ENCODE measurements at places on chromosomes 4 and X.

GRCh38 chr4:25800245-25800644 lies 62.5 kb downstream of the SEL1L3 start:
- no peak for DNase-seq

- DNase-seq: no peak
Measured at GRCh38 chr4:2689114-2689513, 67.0 kb downstream of the TNIP2 start.

DNA sequence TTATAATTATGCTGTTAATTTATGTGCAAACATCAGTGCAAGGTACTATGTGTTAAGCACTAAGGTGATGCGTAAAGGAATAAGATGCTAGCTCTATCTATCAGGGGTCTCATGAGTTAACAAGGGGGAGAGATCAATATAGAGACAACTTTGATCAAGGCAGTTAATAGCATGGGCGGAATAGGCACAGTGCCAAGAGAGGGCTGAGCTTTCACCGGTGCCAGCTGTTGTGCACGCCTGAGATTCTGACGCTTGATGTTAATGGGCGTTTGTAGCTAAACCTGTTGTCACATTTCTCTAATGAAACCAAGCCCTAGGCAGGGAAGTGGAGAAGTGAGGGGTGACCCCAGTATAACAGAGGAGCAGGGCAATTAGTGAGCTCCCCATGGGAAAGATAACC lies 86.0 kb upstream of the NMU start:
- DNase-seq: no peak

DNA sequence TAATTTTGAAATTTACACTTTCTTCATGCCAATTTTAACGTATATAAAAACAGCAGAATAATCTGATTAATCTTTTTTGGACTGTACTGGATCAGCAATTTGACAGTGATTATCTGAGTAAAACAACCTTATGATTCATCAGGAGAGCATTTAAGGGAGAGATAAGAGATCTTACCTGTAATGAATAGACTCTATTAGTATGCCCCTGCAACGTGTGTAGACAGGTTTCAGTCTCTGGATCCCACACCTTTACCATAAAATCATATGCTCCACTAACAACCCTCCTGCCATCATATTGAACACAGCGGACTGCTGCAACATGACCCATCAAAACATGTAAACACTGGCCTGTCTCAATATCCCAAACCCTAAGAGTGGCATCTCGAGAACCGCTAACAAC lies 210.1 kb downstream of the FBXW7 start:
- no peak for DNase-seq

- DNase-seq: no peak
Measured at GRCh38 chrX:13043138-13043537, 1.3 kb downstream of the FAM9C start.

- DNase-seq: no peak
Measured at GRCh38 chrX:94961730-94962129, 1287.7 kb downstream of the FAM133A start.

DNA sequence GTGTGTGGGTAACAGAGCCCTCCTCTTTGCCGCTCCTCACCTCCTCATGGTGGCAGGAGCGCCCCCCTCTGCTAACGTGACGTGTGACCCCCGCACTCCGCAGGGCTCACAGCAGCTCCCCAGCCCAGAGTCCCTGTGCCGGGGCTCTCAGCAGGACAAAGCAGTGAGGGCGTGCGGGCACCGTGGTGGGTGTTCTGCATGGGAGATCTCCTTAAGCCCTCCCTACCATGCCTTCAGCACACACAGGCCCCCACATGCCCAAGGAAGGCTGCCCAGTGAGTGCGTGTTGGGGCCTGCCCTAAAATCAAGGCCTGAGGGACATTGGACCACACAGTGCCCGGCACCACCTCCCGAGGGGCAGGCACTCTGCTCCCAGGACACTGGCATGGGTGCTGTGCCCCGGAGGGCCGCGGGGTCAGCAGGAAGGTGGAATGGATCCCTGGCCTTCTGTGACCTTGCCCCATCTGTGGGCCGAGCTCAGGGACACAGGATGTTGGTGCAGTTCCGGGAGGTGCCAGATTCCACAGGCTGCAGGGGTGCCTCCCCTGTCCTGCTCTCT lies 10.1 kb downstream of the PSAPL1 start:
- no peak for DNase-seq

DNA sequence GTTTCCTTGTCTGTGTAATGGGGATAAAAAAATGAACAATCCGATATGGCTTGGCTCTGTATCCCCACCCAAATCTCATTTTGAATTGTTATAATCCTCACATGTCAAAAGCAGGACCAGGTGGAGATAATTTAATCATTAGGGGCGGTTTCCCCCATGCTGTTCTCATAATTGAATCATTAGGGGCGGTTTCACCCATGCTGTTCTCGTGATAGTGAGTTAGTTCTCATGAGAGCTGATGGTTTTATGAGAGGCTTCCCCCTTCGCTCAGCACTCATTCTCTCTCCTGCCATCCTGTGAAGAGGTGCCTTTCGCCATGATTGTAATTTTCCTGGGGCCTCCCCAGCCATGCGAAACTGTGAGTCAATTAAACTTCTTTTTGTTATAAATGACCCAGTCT lies 633.5 kb downstream of the RAPGEF2 start:
- DNase-seq: no peak

DNA sequence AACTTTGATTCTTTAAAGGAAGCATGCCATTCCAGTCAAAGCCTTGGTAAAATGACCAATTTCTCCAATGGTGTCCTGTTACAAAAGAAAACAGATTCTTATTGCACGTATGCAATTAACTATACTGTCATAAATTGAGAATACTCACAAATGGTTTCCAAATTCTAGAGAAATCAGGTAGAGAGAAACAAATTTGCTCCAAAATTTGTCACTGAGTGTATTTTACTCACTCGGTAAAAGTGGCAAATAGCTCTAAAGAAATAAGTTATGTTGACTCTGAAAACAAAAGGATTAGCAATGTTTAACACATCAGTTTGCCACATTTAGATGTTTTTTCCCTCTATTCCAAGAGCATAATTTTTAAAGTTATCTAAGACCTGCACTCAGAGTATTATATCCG lies 133.1 kb downstream of the DMD start:
- DNase-seq: no peak

DNA sequence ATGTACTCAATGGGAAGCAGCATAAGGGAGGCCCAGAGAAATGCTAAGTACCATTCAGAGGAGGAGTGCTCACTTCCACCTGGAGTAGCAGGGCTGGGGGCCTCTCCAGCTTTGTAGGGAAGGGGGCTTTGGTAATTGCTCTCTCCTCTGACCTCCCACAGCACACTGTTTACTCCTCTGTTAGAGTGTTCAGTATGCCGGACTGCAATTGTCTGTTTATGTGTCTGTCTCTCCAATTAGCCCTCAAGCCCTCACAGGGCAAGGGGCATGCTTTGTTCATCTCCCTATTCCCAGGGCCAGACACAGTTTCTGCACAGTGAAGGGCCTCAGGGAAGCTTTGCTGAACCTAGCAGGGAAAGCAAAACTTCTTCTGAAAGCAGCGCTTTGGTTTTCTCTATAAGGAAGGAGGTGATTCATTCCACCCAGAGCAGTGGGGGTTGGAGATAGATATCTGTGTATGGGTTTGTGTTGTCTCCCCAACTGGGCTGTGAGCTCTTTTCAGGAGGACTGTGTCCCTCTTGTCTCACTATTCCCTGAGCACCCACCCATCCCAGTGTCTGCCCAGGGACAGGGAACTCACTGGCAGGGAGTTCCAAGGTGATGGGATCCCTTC lies 50.0 kb upstream of the VMA21 start:
- DNase-seq: no peak

GRCh38 chr4:86611757-86612156 lies 17.6 kb downstream of the PTPN13 start:
- no peak for DNase-seq

DNA sequence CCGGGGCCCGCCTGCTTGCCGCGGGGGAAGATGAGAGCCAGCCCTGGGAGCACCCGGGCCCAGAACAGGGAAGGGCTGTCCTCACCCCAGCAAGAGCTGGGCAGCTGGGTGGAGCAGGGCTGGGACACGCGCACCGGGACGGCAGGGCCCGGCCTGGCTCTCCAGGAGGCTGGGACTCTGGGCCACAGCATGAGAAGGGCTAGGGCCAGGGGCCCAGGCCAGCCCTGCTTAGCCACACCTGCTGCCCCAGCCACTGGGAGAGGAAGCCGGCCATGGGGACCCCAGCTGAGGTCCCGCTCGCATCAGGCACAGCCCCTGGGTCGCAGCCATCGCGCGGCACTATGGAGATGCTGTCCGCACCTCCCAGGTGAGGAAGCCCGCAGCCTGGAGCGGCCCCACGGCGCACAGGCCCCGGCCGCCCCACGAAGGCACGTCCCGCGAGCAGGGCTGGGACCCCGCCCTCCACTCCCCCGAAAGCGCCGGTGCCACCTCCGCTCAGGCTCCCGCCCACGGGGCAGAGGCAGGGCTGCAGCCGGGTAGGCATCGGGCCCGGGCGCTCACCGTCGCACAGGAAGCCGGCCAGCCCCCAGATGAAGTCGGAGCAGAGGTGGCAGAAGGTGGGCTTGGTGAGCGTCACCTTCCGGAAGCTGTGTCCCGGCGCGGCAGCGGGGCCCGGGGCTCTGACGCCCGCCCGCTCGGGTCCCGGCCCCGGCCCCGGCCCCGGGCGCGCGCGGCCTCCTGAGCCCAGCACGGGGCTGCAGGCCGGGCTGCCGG lies 531 bp downstream of the DGKQ start:
- peak; percentile 63 for DNase-seq

GRCh38 chr4:58048491-58048890 lies 938.3 kb upstream of the IGFBP7 start:
- DNase-seq: no peak

GRCh38 chr4:39390603-39391002 lies 16.1 kb upstream of the KLB start:
- DNase-seq: no peak

DNA sequence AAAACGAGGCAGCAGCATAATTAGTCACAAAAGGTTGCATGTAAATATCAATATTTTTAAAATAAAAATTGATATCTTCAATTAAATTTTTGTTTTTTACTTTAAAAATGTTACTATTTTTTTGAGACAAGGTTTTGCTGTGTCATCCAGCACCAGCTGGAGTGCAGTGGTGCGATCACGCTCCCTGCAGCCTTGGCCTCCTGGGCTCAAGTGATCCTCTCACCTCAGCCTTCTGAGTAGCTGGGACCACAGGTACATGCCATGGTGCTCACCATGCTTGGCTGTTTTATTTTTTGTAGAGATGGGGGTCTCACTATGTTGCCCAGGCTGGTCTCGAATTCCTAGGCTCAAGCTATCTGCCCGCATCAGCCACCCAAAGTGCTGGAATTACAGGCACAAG lies 96.8 kb upstream of the FRAS1 start:
- DNase-seq: no peak

Data from germinal center (tissue), 1 donor.